ENCODE measurements at places on chromosomes 6 and 20.

DNA sequence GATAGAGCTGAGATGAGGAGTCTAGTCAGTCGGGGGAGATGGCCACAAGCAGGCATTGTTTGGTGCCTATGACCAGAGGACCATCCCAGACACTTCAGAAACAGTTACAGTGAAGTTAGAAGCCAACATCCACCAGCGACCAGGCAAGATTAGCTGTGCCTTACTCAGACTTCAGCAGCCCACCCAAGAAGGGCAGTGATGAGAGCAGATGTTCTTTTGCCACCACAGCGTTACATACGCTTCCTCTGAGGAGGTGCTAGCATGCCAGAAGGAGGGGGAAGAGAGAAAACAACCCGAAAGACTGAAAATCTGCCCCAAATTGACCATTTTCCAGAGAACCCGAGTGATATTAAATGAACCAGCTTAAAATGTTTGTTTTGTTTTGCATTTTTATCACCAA is 186.8 kb downstream of the PRL start:
- H3K4me3 ChIP-seq = no peak overlapping the region
- peaks cover 61% of the 10 kb centered on the region for H3K36me3 ChIP-seq
- H3K4me1 ChIP-seq = peaks cover 1% of the 10 kb centered on the region
- H3K27ac ChIP-seq = no peak overlapping the region

- no peak for DNase-seq
- H3K4me1 ChIP-seq = no peaks in the 10 kb centered on the region
- H3K36me3 ChIP-seq = peaks cover 37% of the 10 kb centered on the region
- H3K4me3 ChIP-seq = no peak overlapping the region
- H3K27me3 ChIP-seq = no peaks in the 10 kb centered on the region
Observed at GRCh38 chr6:36071714-36072113, 44.1 kb downstream of the MAPK14 start.

GRCh38 chr20:63102721-63103375 is 96.1 kb upstream of the BHLHE23 start:
- peak overlapping the region; percentile 8 for H3K4me3 ChIP-seq
- H3K36me3 ChIP-seq = no peaks in the 10 kb centered on the region
- DNase-seq = peak; percentile 20
- H3K27me3 ChIP-seq = peaks cover 45% of the 10 kb centered on the region
- H3K27ac ChIP-seq = no peak overlapping the region

DNA sequence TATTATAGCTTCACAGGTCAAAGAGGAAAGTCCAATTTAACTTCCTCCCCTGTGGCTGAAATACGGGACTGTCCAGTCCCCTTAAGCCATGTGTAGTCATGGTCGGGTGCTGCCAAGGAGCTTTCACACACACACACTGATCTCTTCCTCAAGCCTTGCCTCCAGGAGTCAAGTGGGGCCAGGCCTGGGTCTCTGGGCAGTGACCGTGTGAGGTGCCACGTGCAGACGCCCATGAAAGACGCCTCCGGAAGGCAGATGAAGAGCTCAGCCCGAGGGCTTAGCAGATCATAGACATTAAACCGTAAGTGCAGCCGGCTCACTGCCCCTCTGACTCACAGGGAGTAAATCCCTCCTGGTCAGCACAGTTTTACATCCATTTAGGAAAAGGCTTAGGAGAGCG is 4.2 kb downstream of the GABRR2 start:
- H3K4me3 ChIP-seq = no peak overlapping the region
- peaks cover 20% of the 10 kb centered on the region for H3K4me1 ChIP-seq
- DNase-seq = no peak
- H3K27ac ChIP-seq = peak overlapping the region; percentile 33
- H3K36me3 ChIP-seq = peaks cover 3% of the 10 kb centered on the region
- peaks cover 4% of the 10 kb centered on the region for H3K27me3 ChIP-seq

- peaks cover 19% of the 10 kb centered on the region for H3K27me3 ChIP-seq
- peaks cover 9% of the 10 kb centered on the region for H3K4me1 ChIP-seq
- no peak for DNase-seq
- no peak overlapping the region for H3K4me3 ChIP-seq
Observed at GRCh38 chr6:9103876-9104521, 668.7 kb upstream of the SLC35B3 start.

DNA sequence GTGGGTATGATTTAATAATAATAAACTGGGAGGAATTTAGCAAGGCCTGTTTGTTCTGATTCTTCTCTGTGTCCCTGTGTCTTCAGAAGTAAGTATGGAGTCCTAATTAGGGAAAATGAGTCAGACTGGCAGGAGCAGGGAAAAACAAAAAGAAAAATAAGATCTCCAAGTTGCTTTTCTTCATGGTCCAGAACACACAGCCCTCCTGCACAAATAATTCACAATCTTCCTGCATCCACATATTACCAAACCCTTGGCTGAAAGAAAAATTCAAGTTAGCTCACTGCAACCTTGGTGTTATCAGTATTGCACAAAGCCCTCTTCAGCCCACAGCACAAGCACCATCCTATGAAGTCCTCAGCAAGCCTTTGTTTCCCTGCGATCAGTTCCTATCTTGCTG is 142.0 kb upstream of the LAMA2 start:
- no peak for DNase-seq
- H3K4me3 ChIP-seq = no peak overlapping the region
- H3K4me1 ChIP-seq = no peaks in the 10 kb centered on the region
- no peak overlapping the region for H3K27ac ChIP-seq
- H3K36me3 ChIP-seq = no peaks in the 10 kb centered on the region
- H3K27me3 ChIP-seq = no peaks in the 10 kb centered on the region

GRCh38 chr20:24006626-24007025 is 18.0 kb upstream of the GGTLC1 start:
- no peaks in the 10 kb centered on the region for H3K36me3 ChIP-seq
- H3K4me1 ChIP-seq = peaks cover 57% of the 10 kb centered on the region
- peak overlapping the region; percentile 35 for H3K27ac ChIP-seq
- peaks cover 14% of the 10 kb centered on the region for H3K27me3 ChIP-seq
- no peak overlapping the region for H3K4me3 ChIP-seq

DNA sequence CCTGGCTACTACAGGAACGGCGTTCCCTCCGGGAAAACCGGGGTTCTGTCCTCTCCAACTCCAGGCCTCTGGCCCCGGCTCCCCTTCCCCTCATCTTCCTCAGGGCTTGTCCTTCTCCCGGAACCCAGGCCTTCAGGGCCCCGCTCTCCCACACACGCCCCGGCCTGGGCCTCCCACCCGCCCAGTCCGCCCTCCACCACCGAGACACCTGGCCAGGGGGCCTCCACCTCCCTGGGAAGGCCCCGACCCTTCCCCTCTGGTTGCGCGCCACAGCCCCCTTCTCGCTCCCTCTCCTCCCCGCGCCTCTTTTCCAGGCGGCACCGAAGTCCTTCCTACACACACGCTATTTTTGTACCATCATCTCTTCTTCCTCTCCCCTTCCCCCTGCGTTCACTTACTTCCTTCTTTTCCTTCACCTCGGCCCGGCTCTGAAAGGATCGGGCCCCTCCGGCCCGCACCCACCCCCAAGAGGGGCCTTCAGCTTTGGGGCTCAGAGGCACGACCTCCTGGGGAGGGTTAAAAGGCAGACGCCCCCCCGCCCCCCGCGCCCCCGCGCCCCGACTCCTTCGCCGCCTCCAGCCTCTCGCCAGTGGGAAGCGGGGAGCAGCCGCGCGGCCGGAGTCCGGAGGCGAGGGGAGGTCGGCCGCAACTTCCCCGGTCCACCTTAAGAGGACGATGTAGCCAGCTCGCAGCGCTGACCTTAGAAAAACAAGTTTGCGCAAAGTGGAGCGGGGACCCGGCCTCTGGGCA is 1.3 kb upstream of the SIRPA start:
- peaks cover 77% of the 10 kb centered on the region for H3K4me1 ChIP-seq
- peak; percentile 27 for DNase-seq
- H3K4me3 ChIP-seq = peak overlapping the region; percentile 91
- H3K27ac ChIP-seq = no peak overlapping the region

DNA sequence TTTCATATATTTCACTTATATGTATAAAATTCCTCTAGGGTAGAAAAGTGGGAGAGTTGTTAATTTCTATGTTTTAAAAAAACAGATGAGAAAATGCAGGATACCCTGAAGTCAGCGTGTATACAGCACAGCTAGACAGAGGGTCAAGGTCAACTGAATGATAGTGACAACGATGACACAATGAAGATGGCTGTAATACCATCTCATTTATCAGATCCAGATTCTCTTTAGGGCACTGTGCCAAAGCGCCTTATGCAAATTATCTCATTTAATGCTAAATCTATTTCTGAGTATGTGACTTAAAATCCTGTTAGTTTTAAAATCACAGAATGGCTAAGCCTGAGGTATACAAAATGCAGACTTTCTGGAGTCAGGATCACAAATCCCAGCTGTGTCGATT is 431.4 kb upstream of the RUNX2 start:
- peaks cover 24% of the 10 kb centered on the region for H3K36me3 ChIP-seq
- H3K27me3 ChIP-seq = no peaks in the 10 kb centered on the region
- no peak for DNase-seq

GRCh38 chr6:144264270-144265060 is 20.7 kb upstream of the UTRN start:
- peak overlapping the region; percentile 18 for H3K27ac ChIP-seq
- DNase-seq = no peak
- no peak overlapping the region for H3K4me3 ChIP-seq
- H3K27me3 ChIP-seq = no peaks in the 10 kb centered on the region
- H3K4me1 ChIP-seq = peaks cover 27% of the 10 kb centered on the region
- H3K36me3 ChIP-seq = peaks cover 15% of the 10 kb centered on the region

DNA sequence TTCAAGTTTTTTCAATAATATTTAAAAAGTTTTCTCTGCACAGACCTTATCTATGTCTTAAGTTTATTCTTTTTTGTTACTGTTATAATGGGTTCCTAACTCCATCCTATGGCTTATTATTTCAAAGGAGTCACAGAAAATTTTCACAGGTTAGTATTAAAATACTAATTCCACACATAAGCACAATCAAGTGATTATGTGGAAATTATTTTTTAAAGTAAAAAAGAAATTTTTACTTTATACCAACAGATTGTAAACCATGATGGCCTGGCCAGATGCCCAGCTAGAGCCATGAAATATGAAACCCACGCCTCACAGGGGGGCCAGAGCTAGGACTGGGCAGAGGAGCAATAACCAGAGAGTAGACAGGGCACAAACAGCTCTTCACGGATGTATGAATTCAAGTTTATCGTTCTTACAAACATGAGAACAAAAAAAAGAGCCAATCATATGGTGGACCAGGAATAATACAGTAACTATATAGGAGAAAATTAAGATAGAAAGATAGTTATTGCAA is 34.0 kb downstream of the NUDT3 start:
- H3K27ac ChIP-seq = no peak overlapping the region
- no peak overlapping the region for H3K4me3 ChIP-seq
- peak; percentile 7 for DNase-seq

- H3K36me3 ChIP-seq = no peaks in the 10 kb centered on the region
- H3K27ac ChIP-seq = no peak overlapping the region
- DNase-seq = peak; percentile 37
- peaks cover 4% of the 10 kb centered on the region for H3K27me3 ChIP-seq
- H3K4me1 ChIP-seq = peaks cover 37% of the 10 kb centered on the region
Observed at GRCh38 chr6:137707590-137708360, 159.3 kb upstream of the TNFAIP3 start.

DNA sequence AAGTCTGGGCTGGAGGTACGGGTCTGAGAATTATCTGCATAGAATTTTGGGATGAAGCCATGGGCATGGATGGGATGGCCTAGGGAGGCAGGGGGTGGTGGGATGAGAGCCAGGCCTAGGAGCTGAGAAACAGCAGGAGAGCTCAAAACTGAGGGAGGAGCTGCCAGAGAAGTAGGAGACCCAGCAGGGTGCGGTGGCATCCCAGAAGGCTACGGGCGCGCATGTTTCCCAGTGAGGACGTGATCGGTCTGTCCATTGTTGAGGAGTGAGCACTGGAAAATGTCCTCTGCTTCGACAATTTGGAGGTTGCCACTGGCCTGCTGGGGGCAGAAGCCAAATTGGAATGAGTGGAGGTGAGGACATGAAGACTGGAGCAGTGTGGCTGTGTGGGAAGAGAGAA is 14.5 kb upstream of the MROH8 start:
- H3K27ac ChIP-seq = peak overlapping the region; percentile 93
- H3K36me3 ChIP-seq = peaks cover 53% of the 10 kb centered on the region
- DNase-seq = no peak
- H3K4me3 ChIP-seq = no peak overlapping the region
- no peaks in the 10 kb centered on the region for H3K27me3 ChIP-seq

DNA sequence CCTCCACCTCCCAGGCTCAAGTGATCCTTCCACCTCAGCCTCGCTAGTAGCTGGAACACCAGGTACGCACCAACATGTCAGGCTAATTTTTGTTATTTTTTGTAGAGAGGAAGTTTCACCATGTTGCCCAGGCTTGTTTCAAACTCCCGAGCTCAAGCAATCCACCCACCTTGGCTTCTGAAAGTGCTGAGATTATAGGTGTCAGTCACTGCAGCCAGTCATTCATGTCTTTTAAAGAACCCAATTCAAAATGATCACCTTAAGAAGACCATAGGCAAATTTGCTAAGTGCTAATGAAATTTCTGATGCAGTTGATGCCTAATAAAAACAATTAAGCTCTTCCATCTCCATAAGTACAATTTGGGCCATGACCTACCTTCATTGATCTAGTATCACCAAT is 2.6 kb upstream of the VNN2 start:
- no peaks in the 10 kb centered on the region for H3K36me3 ChIP-seq
- H3K4me3 ChIP-seq = no peak overlapping the region
- H3K27me3 ChIP-seq = peaks cover 3% of the 10 kb centered on the region

DNA sequence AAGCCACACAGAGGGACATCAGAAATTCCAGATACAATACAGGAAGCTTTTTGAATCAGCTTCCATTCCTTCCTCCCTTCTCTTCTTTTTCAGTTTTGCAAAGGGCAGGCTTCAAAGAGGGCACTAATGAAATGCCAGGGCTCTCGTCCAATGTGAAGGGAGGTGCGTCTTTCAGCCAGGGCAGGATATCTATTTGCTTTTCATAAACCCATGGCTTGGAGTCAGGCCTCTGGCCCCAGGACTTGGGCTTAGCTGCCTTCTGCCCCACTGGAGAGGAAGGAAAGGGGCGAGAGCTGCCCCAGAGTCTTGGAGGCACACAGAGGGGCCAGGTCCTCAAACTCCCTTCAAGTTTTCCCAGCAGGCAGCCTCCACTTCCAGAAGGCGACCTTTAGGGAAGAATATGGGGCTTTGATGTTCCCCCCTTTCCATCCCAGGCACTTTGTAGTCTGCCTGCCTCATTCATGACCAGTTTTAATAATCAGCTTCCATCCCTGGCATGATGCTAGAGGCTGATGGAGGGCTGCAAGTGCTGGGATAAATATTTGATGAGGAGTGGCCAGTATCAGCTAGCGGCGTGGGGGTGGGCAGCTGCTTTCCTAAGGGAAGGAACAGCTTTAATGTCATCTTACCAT is 234.8 kb downstream of the NRN1 start:
- H3K27ac ChIP-seq = peak overlapping the region; percentile 29
- peaks cover 25% of the 10 kb centered on the region for H3K4me1 ChIP-seq
- no peak overlapping the region for H3K4me3 ChIP-seq
- H3K27me3 ChIP-seq = peaks cover 2% of the 10 kb centered on the region

DNA sequence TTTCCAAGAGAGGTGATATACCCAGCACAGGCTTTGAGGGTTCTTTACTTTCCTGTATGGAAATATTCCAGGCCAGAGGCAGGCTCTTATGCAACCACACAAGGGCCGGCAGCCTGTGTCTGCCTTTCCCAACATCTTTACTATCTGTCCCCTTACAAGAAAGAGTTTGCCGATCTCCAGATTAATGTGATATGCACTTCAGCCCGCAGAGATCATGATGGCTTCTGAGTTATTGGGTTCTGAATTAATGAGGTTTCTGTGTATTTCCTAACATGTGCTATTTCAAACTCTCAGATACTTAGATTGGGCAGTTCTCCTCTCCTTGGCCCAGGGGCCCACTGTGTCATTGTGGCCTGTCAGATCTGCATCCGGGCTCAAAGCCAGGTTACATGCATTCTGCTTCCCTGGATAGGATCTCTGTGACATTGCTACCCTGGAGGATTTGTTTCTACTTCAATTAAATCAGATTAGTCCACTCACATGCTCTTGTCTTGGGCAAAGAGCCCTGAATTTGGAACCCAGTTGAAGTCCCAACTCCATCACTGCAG is 56.6 kb downstream of the TGM2 start:
- DNase-seq = no peak
- no peaks in the 10 kb centered on the region for H3K27me3 ChIP-seq
- H3K27ac ChIP-seq = no peak overlapping the region

Measured in nephron progenitor cell (in vitro differentiated cells).